ENCODE measurements at places on chromosomes 5 and 9. TPM values are rescaled to one million over a fixed set of nuclear protein-coding genes. Genes with fewer than 3 reads are reported as not detected.

Gene C9
- total RNA-seq: not detected

GRCh38 chr5:125002727-125003598 is 256.5 kb upstream of the ZNF608 start:
- peaks cover 16% of the 10 kb centered on the region for H3K4me1 ChIP-seq
- H3K27ac ChIP-seq: no peak overlapping the region
- no peaks in the 10 kb centered on the region for H3K36me3 ChIP-seq
- DNase-seq: no peak

- H3K4me3 ChIP-seq: peak overlapping the region; percentile 96
- DNase-seq: peak; percentile 90
- H3K27ac ChIP-seq: peak overlapping the region; percentile 83
- no peaks in the 10 kb centered on the region for H3K36me3 ChIP-seq
- H3K27me3 ChIP-seq: no peaks in the 10 kb centered on the region
Observed at GRCh38 chr5:177300236-177300880, 3.2 kb downstream of the RAB24 start.

Gene MOB3B
- 0.11 TPM for total RNA-seq

GRCh38 chr9:27990524-27990923 is 417.2 kb upstream of the C9orf72 start:
- H3K4me1 ChIP-seq: no peaks in the 10 kb centered on the region
- peaks cover 6% of the 10 kb centered on the region for H3K36me3 ChIP-seq
- H3K27me3 ChIP-seq: no peaks in the 10 kb centered on the region
- DNase-seq: no peak
- no peak overlapping the region for H3K27ac ChIP-seq

Gene ALDH1A1
- total RNA-seq: not detected

GRCh38 chr9:84772511-84772910 is 103.0 kb downstream of the NTRK2 start:
- no peaks in the 10 kb centered on the region for H3K36me3 ChIP-seq
- no peak for DNase-seq
- no peak overlapping the region for H3K4me3 ChIP-seq
- peaks cover 14% of the 10 kb centered on the region for H3K27me3 ChIP-seq
- H3K27ac ChIP-seq: no peak overlapping the region
- H3K4me1 ChIP-seq: peaks cover 5% of the 10 kb centered on the region

DNA sequence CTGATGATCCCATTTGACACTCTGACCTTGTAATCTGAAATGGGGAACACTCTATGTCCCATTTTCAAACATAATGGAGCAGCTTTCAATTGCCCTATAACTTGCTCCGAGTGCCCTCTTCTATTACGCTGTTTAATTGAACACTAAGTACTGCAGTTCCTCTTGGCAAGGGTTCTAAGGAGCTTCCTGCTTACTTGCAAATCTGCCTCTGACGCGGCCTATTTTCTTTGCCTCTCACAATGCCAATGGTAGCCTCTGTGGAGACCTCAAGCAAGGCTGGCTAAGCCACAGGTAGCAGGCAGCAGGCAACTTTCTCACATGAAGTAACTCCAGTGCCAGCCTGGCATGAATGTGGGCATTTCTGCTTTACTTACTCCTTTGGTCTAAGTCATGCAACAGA is 443.4 kb upstream of the TRPC7 start:
- no peaks in the 10 kb centered on the region for H3K27me3 ChIP-seq
- no peaks in the 10 kb centered on the region for H3K36me3 ChIP-seq
- no peak overlapping the region for H3K4me3 ChIP-seq
- no peaks in the 10 kb centered on the region for H3K4me1 ChIP-seq
- no peak for DNase-seq

DNA sequence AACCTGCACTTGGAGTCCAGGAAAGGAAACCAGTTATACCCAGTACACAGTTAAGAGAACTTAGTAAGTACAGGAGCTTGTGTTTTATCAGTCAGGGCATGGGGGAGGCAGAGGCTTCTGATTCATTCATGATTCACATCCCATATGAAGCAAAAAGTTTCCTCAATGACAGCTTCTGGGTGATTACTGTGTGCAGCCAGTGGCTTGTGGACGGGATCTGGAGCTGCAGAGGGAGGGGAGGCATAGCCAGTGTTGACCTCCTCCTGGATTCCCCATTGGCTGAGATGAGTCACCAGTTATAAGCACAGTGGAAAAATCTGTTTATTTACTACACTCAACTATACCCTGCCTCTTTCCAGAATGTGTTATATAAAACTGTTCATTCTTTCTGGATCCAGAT is 17.7 kb downstream of the IL31RA start:
- no peaks in the 10 kb centered on the region for H3K36me3 ChIP-seq
- no peaks in the 10 kb centered on the region for H3K4me1 ChIP-seq
- no peaks in the 10 kb centered on the region for H3K27me3 ChIP-seq
- no peak for DNase-seq
- no peak overlapping the region for H3K27ac ChIP-seq

Gene CPLANE1
- total RNA-seq: 9.4 TPM

DNA sequence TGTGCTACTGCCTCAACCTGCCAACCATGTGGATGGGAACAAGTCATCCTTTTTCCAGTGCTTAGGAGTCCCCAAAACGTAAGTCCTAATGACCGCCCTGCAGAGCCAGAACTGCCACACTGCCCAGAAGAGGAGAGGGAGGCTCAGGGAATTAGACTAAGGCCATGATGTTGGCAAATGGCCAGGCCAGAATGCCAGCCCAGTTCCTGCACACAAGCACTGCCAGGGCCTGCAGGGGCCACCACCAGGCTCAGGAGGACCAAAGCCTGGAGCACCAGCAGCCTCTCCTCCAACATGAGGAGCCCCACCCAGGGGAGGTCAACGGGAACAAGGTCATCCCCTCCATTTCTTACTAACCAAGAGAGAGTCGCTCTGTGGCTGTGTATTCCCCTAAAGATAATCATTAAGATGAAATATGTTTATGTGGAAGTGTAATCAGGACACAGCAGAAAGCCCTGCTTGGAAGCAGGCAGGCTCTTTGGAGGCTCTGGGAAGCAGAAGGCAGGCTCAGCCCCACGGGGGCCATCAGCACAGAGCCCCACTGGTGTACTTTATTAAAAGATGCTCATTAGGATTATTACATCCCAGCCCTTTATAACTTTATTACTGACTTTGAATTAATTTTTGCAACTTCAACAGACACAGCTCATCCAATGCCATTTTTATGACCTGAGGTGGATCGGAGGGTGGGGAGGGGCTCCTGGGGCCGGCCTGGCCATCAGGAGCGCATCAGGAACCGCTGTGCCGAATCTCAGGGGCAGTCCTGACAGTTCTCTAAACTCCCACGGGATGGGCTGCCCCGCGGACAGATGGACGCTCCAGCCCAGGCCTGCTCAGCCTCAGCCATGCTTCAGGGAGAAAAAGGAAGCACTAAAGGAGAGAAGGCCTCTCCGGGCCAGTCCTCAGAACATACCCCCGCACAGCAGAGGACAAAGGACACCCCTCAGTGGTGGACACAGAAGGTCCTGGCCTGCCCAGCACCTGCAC is 127.0 kb downstream of the ADAMTS2 start:
- H3K27me3 ChIP-seq: no peaks in the 10 kb centered on the region
- no peak overlapping the region for H3K27ac ChIP-seq
- no peak for DNase-seq
- no peaks in the 10 kb centered on the region for H3K36me3 ChIP-seq
- H3K4me1 ChIP-seq: no peaks in the 10 kb centered on the region

DNA sequence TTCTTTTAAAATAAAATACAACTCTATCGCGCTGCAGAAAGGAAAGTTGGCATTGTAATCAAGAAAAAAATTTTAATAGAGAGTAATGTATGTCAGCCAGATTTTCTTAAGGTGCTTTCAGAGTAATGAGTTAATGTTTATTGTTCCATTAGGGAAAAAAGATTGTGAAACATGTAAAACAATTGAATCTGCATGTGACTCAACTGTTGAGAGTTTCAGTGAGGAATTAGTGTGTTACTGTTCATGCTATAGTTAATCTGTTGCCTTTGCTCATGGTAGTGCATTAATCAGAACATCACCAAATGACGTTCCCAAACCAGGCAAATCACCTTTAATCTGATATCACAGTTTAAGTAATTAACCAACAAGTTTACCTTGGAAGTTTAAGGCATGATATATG is 600.5 kb downstream of the NR2F1-AS1 start:
- no peak for DNase-seq
- H3K4me1 ChIP-seq: no peaks in the 10 kb centered on the region
- H3K27me3 ChIP-seq: no peaks in the 10 kb centered on the region
- no peak overlapping the region for H3K4me3 ChIP-seq
- H3K36me3 ChIP-seq: no peaks in the 10 kb centered on the region

Gene EDIL3
- total RNA-seq: not detected

Gene ENTREP1
- total RNA-seq: not detected

DNA sequence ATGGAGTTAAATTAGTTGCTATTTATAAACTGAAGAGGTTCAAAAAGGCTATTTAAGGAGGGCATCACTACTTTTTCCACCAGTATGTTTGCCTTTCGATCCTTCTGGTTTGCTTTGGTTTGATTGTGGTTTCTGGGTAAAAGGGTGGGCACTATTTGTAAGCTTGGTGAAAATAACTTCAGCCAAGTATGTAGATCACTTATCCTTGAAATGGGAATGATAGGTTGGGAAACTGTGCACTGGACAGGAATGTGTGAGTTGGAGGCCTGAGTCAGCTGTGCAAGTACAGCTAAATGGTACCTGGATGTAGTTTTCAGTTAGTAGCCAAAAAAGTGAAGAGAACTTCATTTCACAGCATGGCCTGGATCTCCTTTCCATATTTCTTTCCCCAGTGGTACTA is 466.2 kb downstream of the ENC1 start:
- H3K36me3 ChIP-seq: no peaks in the 10 kb centered on the region
- no peak overlapping the region for H3K4me3 ChIP-seq
- DNase-seq: no peak

Gene OR1J2
- total RNA-seq: not detected

Gene LCN2
- not detected for total RNA-seq

Gene BASP1
- total RNA-seq: 3.9 TPM

Gene SPAAR
- not detected for total RNA-seq

GRCh38 chr5:173420108-173420507 is 91.9 kb upstream of the STC2 start:
- no peaks in the 10 kb centered on the region for H3K36me3 ChIP-seq
- no peak for DNase-seq
- no peak overlapping the region for H3K4me3 ChIP-seq
- H3K27me3 ChIP-seq: peaks cover 8% of the 10 kb centered on the region
- H3K4me1 ChIP-seq: no peaks in the 10 kb centered on the region

- peaks cover 36% of the 10 kb centered on the region for H3K4me1 ChIP-seq
- no peak for DNase-seq
Observed at GRCh38 chr9:134406366-134407120, 80.3 kb downstream of the RXRA start.

- peaks cover 5% of the 10 kb centered on the region for H3K27me3 ChIP-seq
- H3K4me1 ChIP-seq: peaks cover 10% of the 10 kb centered on the region
- DNase-seq: no peak
- H3K4me3 ChIP-seq: no peak overlapping the region
- H3K36me3 ChIP-seq: no peaks in the 10 kb centered on the region
Observed at GRCh38 chr5:6837519-6838110, 124.4 kb downstream of the TENT4A start.

Gene PCDHGA12
- total RNA-seq: 1.4 TPM

- no peaks in the 10 kb centered on the region for H3K4me1 ChIP-seq
- H3K4me3 ChIP-seq: no peak overlapping the region
- no peak overlapping the region for H3K27ac ChIP-seq
- no peak for DNase-seq
- H3K27me3 ChIP-seq: no peaks in the 10 kb centered on the region
Observed at GRCh38 chr9:20884985-20885593, 146.4 kb downstream of the HACD4 start.

DNA sequence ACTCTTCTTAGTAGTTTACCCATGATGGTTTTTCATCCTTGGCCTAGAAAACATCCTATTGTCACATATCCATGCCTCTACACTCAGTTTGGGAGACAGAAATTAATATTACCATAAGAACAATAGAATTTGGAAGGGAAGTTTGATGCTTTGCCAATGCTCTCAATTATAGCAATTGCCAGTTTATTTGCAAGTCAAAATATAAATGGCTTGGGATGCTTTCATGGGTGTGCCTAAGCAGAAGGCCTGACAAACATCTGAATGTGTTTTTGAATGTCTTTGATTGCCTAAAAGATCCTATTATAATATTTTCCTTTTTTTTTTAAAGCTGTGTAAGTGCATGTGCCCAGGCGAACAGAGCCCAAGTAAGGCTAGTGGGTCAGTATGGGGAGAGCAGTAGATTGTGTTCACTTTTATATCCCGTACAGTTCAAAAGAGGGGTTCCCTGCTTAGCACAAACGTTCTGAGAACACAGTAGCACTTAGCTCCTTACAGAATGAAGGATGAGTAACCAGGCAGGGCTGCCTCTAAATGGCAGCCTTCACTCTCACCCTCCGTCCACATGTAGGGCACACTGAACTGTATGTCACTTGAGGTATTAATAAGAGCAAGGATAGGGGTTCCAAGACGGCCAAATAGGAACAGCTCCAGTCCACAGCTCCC is 56.0 kb upstream of the AGXT2 start:
- no peaks in the 10 kb centered on the region for H3K36me3 ChIP-seq
- no peaks in the 10 kb centered on the region for H3K27me3 ChIP-seq
- H3K4me3 ChIP-seq: no peak overlapping the region
- H3K4me1 ChIP-seq: no peaks in the 10 kb centered on the region
- DNase-seq: no peak

- H3K27me3 ChIP-seq: peaks cover 36% of the 10 kb centered on the region
- no peak for DNase-seq
- H3K4me1 ChIP-seq: peaks cover 9% of the 10 kb centered on the region
- H3K4me3 ChIP-seq: no peak overlapping the region
- no peak overlapping the region for H3K27ac ChIP-seq
Observed at GRCh38 chr5:159257007-159257406, 6.1 kb upstream of the UBLCP1 start.

Gene WDR38
- total RNA-seq: not detected

Gene C1QTNF3
- 3.2 TPM for total RNA-seq

DNA sequence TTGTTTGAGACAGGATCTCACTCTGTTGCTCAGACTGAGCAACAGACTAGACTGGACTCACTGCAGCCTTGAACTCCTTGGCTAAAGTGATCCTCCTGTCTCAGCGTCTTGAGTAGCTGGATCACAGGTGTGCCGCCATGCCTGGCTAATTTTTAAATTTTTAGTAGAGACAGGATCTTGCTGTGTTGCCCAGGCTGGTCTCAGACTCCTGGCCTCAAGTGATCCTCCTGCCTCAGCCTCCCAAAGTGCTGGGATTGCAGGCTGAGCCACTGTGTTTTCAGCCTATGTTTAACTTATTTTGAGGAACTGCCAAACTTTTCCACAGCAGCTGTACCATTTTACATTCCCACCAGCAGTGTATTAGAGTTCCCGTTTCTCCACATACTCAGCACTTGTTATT is 16.8 kb downstream of the NDFIP1 start:
- no peaks in the 10 kb centered on the region for H3K27me3 ChIP-seq
- DNase-seq: no peak
- H3K4me1 ChIP-seq: peaks cover 30% of the 10 kb centered on the region
- H3K36me3 ChIP-seq: no peaks in the 10 kb centered on the region
- no peak overlapping the region for H3K27ac ChIP-seq

Gene PITX1
- not detected for total RNA-seq

DNA sequence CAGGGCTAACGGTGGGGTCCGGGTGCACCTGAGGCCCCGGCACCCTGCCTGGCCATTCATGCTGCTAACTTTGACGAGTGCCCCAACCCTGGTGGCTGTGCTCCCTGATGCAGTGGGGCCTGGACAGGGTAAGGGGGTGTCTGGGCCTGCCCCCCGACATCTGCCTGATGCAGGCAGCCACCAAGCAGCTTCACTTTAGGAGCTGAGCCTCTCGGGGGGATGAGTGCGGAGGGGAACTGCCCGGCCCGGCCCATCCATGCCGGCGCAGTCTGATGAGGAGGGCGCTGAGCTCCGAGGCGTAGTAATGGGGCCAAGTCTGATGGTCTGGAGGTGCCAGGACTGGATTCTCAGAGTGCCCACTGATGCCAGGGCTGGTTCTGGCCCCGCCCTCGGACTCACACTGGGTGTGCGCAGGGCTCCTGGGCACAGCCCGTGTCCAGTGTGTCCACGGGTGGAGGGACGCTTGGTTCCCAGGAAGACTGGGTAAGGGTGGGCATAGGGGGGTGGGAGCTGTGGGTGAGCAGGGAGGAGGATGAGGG is 16.5 kb downstream of the DNLZ start:
- DNase-seq: no peak
- no peaks in the 10 kb centered on the region for H3K4me1 ChIP-seq
- no peak overlapping the region for H3K27ac ChIP-seq

Data from natural killer cell treated with Interleukin-12 subunit alpha and Interleukin-12 subunit beta and Interleukin-15 and Interleukin-18, amount 100 ng/mL, for 72 hours (primary cell).